Activated T-cell treated with anti-CD3 and anti-CD28 coated beads for 48 hours (primary cell): ENCODE measurements at places on chromosomes 4 and X.
A peak's percentile ranks its signal among the peaks of the same experiment; 100 is the strongest.

DNA sequence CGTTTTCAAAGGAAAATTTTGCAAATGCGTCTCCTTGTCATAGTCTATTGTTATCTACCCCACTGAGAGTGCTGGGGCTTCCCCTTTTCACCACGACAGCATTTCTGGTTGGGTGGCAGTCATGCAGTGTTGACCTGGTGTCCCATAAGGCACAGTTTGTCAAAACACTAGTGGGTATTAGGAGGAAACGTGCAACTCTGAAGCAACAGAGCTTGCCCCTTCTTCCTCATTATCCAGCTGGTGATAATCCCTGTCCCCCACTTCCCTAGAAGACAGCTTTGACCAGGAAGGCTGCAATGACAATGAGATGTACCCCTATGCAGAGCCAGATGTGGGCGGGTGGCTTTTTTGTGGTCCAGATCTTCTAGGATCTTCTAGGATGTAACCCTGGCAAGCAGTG lies 1.8 kb downstream of the TBC1D1 start:
- peak; percentile 43 for DNase-seq

GRCh38 chr4:80279751-80280150 lies 13.3 kb downstream of the FGF5 start:
- no peak for DNase-seq

GRCh38 chr4:8150152-8151090 lies 8.2 kb downstream of the ABLIM2 start:
- no peak for DNase-seq

GRCh38 chr4:88897180-88897579 lies 159.8 kb downstream of the FAM13A start:
- no peak for DNase-seq
